ENCODE measurements at places on chromosomes 3 and 15.

- no peak for DNase-seq
- no peaks in the 10 kb centered on the region for H3K27me3 ChIP-seq
- 0 out of 2 replicates have a peak, but pooled peaks cover 3% of the 10 kb centered on the region for H3K36me3 ChIP-seq
- no peak overlapping the region for H3K4me3 ChIP-seq
- peak overlapping the region; percentile 70 for H3K27ac ChIP-seq
- H3K4me1 ChIP-seq, result peaks cover 44% of the 10 kb centered on the region
These were observed 50.3 kb downstream of the EMC4 start for GRCh38 chr15:34275154-34275553.

DNA sequence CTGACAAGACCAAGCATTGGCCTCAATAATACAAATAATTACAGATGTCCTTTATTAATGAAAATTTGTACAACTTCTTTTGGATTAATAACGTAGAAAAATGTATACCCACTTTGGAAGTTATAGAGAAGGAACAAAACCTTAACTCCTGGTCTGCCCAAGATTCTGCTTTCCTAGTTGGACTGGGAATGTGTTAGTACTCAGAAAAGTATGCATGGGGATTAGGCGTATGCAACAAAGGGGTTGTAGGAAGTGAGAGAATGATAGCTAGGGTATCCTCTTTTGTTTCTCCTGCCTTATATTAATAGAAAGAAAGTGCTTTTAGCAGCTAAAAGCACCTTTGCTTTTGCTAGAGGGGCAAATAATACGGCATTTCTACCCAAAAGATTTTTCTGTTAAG, 116.2 kb upstream of the LRRFIP2 start:
- H3K4me1 ChIP-seq, result peaks cover 35% of the 10 kb centered on the region
- peaks cover 63% of the 10 kb centered on the region for H3K36me3 ChIP-seq
- no peak for DNase-seq
- no peaks in the 10 kb centered on the region for H3K27me3 ChIP-seq

DNA sequence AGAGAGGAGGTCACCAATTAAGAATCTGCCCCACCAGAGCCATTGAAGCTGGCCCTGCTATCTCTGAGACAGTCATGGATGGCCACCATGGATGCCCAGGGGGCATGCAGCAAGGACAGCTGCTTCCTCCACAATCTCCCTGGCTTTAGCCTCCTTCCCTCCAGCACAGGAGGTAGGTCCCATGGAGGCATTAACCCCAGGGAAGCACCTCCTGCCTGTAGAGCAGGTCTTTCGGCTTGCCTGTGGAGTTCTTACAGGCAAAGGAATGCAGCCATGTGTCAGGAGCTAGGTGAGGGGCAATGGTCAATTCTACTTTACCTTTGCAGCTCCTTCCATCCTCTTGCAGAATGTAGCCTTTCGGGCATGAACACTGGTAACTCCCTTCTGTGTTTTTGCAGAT, 93.8 kb downstream of the DUT start:
- H3K4me1 ChIP-seq, result peaks cover 13% of the 10 kb centered on the region
- no peak for DNase-seq
- H3K27ac ChIP-seq, result no peak overlapping the region
- H3K36me3 ChIP-seq, result peaks cover 13% of the 10 kb centered on the region

DNA sequence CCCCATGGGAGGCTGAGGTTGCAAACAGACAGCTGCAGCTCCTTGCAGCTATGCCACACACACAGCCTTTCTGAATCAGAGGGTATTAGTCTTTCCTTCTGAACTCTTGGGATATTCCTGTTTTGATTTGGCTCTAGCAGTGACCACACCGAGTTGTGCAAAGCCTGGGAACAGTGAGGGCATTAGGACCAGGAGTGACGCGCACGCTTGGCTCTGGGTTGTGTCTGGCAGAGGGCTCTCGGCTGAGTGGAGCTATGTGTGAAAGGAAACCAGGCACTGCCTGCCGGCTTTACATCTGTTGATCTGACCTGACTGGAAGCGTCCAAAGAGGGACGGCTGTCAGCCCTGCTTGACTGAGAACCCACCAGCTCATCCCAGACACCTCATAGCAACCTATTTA, at the start of gene GALNT15:
GALNT15 (plus strand) TSS at position 292 of the 400 bp plus-strand sequence. CDS start 472 bp downstream, outside the sequence.
- DNase-seq, result no peak
- peaks cover 4% of the 10 kb centered on the region for H3K4me1 ChIP-seq
- H3K27me3 ChIP-seq, result no peaks in the 10 kb centered on the region
- no peaks in the 10 kb centered on the region for H3K36me3 ChIP-seq
- no peak within 1 kb of the TSS for H3K27ac ChIP-seq

GRCh38 chr15:68609629-68610028, 30.8 kb downstream of the CORO2B start:
- no peaks in the 10 kb centered on the region for H3K36me3 ChIP-seq
- DNase-seq, result no peak
- H3K27ac ChIP-seq, result no peak overlapping the region
- H3K27me3 ChIP-seq, result no peaks in the 10 kb centered on the region
- H3K4me1 ChIP-seq, result peaks cover 8% of the 10 kb centered on the region
- no peak overlapping the region for H3K4me3 ChIP-seq

GRCh38 chr3:117761703-117762620, 1052.4 kb downstream of the TUSC7 start:
- H3K27ac ChIP-seq, result no peak overlapping the region
- H3K36me3 ChIP-seq, result no peaks in the 10 kb centered on the region
- no peak overlapping the region for H3K4me3 ChIP-seq
- no peak for DNase-seq
